ENCODE measurements at places on chromosomes 16 and 17.

GRCh38 chr16:84095466-84095865 is 21.3 kb downstream of the MBTPS1 start:
- no peak for DNase-seq
- H3K27ac ChIP-seq: no peak overlapping the region
- peaks cover 12% of the 10 kb centered on the region for H3K4me1 ChIP-seq
- no peak overlapping the region for H3K4me3 ChIP-seq
- H3K27me3 ChIP-seq: no peaks in the 10 kb centered on the region

- no peak for DNase-seq
- peaks cover 7% of the 10 kb centered on the region for H3K4me1 ChIP-seq
- no peak overlapping the region for H3K4me3 ChIP-seq
- no peaks in the 10 kb centered on the region for H3K27me3 ChIP-seq
- peaks cover 24% of the 10 kb centered on the region for H3K36me3 ChIP-seq
These were observed 56.8 kb downstream of the NQO1 start for GRCh38 chr16:69669577-69669976.

- H3K36me3 ChIP-seq: peaks cover 2% of the 10 kb centered on the region
- H3K27me3 ChIP-seq: no peaks in the 10 kb centered on the region
- peaks cover 2% of the 10 kb centered on the region for H3K4me1 ChIP-seq
- no peak for DNase-seq
- peak overlapping the region; percentile 88 for H3K27ac ChIP-seq
These were observed 1.1 kb upstream of the FASN start for GRCh38 chr17:82098939-82099763.

DNA sequence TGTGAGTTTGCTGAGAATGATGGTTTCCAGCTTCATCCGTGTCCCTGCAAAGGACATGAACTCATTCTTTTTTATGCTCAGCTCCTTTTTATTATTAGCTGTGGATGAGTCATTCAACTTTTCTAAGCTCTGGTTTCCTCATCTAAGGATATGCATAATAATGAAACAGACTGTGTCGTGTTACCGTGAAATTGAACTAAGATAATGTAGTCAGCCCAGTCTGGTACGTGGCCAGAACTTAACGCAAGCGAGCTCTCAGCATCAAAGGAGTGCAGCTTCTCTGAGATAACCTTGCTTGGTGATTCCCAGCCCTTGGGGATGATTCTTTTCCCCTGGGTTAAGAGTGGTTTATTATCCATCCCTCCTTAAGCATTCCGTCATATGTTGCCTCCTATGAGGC is 454.3 kb upstream of the EEF2KMT start:
- no peak overlapping the region for H3K4me3 ChIP-seq
- no peaks in the 10 kb centered on the region for H3K36me3 ChIP-seq
- no peaks in the 10 kb centered on the region for H3K4me1 ChIP-seq
- H3K27me3 ChIP-seq: no peaks in the 10 kb centered on the region

GRCh38 chr16:86080131-86080875 is 181.3 kb downstream of the IRF8 start:
- peaks cover 6% of the 10 kb centered on the region for H3K27me3 ChIP-seq
- no peak overlapping the region for H3K27ac ChIP-seq
- peaks cover 3% of the 10 kb centered on the region for H3K4me1 ChIP-seq
- no peak for DNase-seq

DNA sequence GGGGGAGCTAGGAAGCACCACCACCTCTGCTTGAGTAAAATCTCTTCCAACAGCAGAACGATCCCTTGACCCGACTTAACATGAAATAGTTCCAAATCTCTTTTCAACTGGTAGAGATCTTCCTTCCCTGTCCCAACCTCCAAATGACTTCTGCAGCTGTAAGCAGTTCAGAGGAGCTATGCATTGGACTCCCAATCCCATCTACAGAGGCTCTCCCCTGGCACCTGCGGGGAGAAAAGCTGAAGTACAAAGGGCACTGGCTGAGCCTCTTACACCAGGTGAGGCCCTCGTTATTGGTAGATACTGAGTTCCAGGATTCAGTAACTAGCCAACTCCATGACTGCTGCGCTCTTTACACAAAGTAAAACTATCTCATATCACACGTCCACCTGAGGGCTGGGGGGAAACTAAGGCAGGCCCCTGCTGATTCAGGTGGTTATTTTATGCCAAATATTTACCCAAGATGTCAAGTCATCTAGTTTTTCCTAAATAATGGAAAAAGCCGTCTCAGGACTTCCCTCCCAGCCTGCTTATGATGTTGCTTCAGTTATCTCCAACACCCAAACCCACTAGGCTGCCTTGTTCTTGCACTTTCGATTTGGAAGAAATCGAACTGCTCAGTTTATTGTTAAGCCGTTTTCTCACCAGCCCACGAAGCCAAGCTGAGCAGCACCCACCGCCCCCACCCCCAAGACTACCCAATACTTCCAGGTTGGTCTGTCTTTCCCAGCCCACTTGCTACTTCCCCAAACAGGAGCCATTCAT is 3.2 kb downstream of the ACTG1 start:
- DNase-seq: no peak
- H3K27me3 ChIP-seq: peaks cover 10% of the 10 kb centered on the region
- H3K4me3 ChIP-seq: peak overlapping the region; percentile 100
- H3K36me3 ChIP-seq: peaks cover 47% of the 10 kb centered on the region

GRCh38 chr16:9116141-9116540 is 24.7 kb downstream of the HAPSTR1 start:
- H3K4me3 ChIP-seq: no peak overlapping the region
- DNase-seq: no peak
- H3K27ac ChIP-seq: no peak overlapping the region
- H3K27me3 ChIP-seq: no peaks in the 10 kb centered on the region
- H3K36me3 ChIP-seq: peaks cover 55% of the 10 kb centered on the region

DNA sequence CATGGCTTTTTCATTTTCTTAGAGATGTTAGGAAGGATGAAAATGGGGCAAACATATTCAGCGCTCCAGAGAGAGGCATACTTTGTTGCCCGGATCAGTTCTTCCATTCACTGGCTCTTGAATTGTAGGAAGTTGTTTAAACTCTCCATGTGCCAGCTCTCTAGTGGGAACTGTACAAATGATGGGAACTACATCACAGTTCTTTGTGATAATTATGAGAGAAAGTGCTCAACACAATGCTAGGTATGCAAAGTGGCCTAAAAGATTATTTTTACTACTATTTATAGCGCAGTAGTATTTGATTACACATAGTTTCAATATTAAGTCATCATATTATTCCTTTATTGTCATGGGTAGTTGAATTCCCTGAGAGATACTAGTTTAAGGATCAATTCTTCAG is 268.5 kb downstream of the RBFOX1 start:
- no peaks in the 10 kb centered on the region for H3K4me1 ChIP-seq
- H3K36me3 ChIP-seq: no peaks in the 10 kb centered on the region
- no peaks in the 10 kb centered on the region for H3K27me3 ChIP-seq
- no peak overlapping the region for H3K4me3 ChIP-seq
- H3K27ac ChIP-seq: no peak overlapping the region

GRCh38 chr17:34401165-34401564 is 38.1 kb upstream of the CCL1 start:
- H3K27ac ChIP-seq: no peak overlapping the region
- no peaks in the 10 kb centered on the region for H3K27me3 ChIP-seq
- no peak overlapping the region for H3K4me3 ChIP-seq
- no peak for DNase-seq
- H3K4me1 ChIP-seq: peaks cover 44% of the 10 kb centered on the region

GRCh38 chr16:9908613-9909012 is 273.6 kb downstream of the GRIN2A start:
- DNase-seq: no peak
- H3K36me3 ChIP-seq: no peaks in the 10 kb centered on the region
- H3K27me3 ChIP-seq: no peaks in the 10 kb centered on the region
- H3K4me1 ChIP-seq: no peaks in the 10 kb centered on the region
- H3K27ac ChIP-seq: no peak overlapping the region
- H3K4me3 ChIP-seq: no peak overlapping the region

GRCh38 chr17:57875290-57876022 is 25.6 kb upstream of the MRPS23 start:
- peaks cover 14% of the 10 kb centered on the region for H3K27me3 ChIP-seq
- peaks cover 13% of the 10 kb centered on the region for H3K4me1 ChIP-seq
- H3K27ac ChIP-seq: no peak overlapping the region
- H3K4me3 ChIP-seq: no peak overlapping the region

- no peak overlapping the region for H3K4me3 ChIP-seq
- H3K27me3 ChIP-seq: peaks cover 4% of the 10 kb centered on the region
- DNase-seq: no peak
- peaks cover 4% of the 10 kb centered on the region for H3K4me1 ChIP-seq
- no peak overlapping the region for H3K27ac ChIP-seq
- H3K36me3 ChIP-seq: no peaks in the 10 kb centered on the region
These were observed 7.2 kb upstream of the CCDC182 start for GRCh38 chr17:57752031-57752905.

DNA sequence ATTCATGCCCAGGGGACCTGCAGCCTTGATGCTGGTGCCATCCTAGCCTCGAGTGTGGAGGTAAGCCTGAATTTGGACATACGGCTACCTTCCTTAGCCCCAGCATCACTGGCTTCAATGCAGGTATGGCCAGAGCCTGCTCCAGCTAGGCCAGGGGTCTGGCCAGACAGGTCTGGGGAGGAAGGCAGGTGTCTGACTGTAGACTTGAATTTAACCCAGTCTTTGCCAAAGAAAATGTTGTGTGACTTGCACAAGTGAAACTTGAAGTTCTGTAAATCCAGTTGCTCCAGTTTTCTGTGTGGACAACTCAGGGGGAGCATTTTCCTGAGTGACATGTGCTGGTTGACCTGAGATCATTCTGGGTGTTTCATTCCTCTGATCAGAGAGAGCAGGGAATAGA is 32.8 kb downstream of the TMEM238L start:
- H3K4me3 ChIP-seq: no peak overlapping the region
- no peaks in the 10 kb centered on the region for H3K36me3 ChIP-seq
- no peaks in the 10 kb centered on the region for H3K4me1 ChIP-seq
- no peak for DNase-seq

GRCh38 chr16:49467540-49468372 is 94.2 kb downstream of the C16orf78 start:
- H3K4me3 ChIP-seq: no peak overlapping the region
- H3K4me1 ChIP-seq: peaks cover 19% of the 10 kb centered on the region
- DNase-seq: no peak
- H3K27ac ChIP-seq: no peak overlapping the region
- H3K27me3 ChIP-seq: peaks cover 12% of the 10 kb centered on the region
- no peaks in the 10 kb centered on the region for H3K36me3 ChIP-seq

DNA sequence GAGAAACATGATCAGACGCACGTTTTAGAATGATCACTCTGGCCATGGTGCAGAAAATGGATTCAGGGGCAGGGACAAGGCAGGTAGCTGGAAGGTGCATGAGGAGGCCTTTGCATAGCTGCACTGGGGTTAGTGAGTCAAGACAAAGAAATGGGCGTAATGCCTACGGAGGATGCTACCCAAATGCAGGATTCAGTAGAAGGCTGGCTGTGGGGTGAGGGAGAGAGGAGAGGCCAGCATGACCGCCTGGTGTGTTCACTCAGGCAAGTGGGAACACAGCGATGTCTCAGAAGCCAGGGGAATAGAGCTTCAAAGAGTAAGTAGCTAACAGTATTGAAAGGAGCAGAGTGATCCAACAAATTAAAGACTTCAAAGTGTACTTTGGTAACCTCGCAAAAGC is 31.2 kb downstream of the PMP22 start:
- H3K27me3 ChIP-seq: peaks cover 8% of the 10 kb centered on the region
- H3K27ac ChIP-seq: no peak overlapping the region
- H3K36me3 ChIP-seq: no peaks in the 10 kb centered on the region
- no peak overlapping the region for H3K4me3 ChIP-seq
- DNase-seq: no peak
- peaks cover 11% of the 10 kb centered on the region for H3K4me1 ChIP-seq

DNA sequence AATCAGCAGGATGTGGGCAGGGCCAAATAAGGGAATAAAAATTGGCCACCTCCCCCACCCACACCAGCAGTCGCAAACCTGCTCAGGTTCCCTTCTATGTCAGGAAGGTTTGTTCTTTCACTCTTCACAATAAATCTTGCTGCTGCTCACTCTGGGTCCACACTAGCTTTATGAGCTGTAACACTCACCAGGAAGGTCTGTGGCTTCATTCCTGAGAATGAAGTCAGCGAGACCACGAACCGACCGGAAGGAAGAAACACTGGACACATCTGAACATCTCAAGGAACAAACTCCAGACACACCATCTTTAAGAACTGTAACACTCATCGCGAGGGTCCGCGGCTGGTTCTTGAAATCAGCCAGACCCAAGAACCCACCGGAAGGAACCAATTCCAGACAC is 115.5 kb upstream of the TBX2 start:
- no peaks in the 10 kb centered on the region for H3K36me3 ChIP-seq
- H3K27me3 ChIP-seq: no peaks in the 10 kb centered on the region
- no peak overlapping the region for H3K4me3 ChIP-seq
- DNase-seq: no peak

DNA sequence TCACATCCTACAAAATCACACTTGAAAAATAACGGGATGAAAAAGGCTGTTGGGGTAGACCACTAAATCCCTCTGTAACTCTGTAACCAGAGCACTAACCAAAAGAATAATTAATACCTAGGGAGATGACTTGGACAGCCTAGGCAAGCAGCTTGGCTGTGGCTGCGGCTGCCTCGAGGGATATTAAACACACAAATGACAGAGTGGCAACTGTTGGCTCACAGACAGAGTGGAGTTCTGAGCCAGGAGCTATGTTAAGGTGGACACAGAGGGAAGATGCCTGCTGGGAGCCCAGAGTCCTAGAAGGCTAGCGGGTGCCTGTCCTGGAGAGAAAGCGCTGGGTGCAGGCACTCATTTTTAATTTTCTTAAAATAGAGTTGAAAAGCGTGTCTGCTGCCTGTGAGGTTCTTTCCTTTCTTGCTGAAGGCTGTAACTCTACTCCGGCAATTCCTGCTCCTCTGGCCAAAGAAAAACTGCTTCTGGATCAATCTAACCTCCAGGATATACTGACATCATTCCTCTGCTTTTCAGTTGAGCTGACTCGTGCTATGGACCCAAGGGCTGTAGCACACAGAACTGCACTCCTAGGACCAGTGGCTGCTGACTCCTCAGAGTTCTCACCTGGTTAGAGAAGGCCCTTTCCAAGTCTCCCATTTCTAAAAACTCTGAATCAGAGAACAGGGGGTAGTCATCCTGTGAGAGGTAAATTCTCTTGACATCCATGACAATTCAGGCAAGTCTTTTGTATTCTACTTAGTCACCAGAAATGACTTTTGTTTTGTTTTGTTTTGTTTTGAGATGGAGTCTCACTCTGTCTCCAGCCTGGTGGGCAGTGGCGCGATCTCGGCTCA is 147.9 kb downstream of the STX8 start:
- no peak overlapping the region for H3K27ac ChIP-seq
- H3K27me3 ChIP-seq: no peaks in the 10 kb centered on the region
- H3K4me1 ChIP-seq: peaks cover under 1% of the 10 kb centered on the region
